EH (cell line): ENCODE measurements at places on chromosomes 4 and X.

DNA sequence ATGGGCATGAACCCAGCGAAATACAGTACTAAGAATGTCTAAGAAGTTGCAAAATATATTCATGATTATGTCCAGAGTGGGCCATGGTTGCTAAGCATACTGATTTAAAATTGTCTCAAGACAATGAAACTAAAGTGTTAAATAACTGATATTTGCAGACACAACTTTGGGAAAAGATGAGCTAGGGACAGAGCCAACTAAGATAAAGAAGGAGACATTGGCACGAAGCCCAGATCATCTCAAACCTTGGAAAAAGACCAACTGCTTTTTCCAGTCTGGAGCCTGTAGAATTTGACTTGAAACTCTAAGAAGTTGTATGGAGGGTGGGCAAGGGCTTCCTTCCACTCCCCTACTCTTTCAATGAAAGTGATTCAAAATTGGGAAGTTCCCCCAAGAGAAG lies 108.5 kb upstream of the GLRA2 start:
- peak; percentile 11 for DNase-seq

- peak; percentile 37 for DNase-seq
Observed at GRCh38 chrX:102517326-102517725, 787 bp upstream of the TMSB15A start.

GRCh38 chr4:22435652-22436051 lies 80.2 kb downstream of the ADGRA3 start:
- DNase-seq: no peak

GRCh38 chr4:78265006-78265405 lies 207.9 kb downstream of the FRAS1 start:
- no peak for DNase-seq

DNA sequence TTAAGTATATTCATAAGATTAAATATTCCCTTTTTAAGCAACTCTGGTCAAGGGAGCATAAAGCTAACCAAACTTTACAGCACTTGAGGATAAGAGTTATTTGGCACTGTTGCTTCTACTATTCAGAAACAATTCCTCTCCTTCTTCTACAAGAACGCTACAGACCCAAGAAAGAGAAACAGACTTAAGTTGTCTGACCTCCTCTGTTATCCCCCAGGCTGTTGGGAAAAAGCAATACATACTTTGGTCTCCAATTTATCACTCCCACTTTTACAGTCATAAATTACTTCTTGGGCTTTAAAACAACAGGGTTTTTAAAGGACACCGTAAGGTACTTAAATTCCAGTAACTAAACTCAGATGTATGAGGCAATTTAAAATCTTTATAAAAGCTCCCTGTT lies 147.4 kb downstream of the COL25A1 start:
- DNase-seq: no peak

GRCh38 chrX:41491267-41492004 lies 44.3 kb downstream of the NYX start:
- DNase-seq: peak; percentile 91

GRCh38 chr4:80305466-80305865 lies 30.1 kb upstream of the CFAP299 start:
- DNase-seq: peak; percentile 91
